ENCODE measurements at places on chromosomes 5 and 9.

GRCh38 chr5:9861666-9862256, 231.6 kb upstream of the TAS2R1 start:
- no peak for DNase-seq

GRCh38 chr9:18756712-18757125, 276.3 kb downstream of the SAXO1 start:
- no peak for DNase-seq

- peak; percentile 44 for DNase-seq
These were observed 36.7 kb downstream of the MTREX start for GRCh38 chr5:55344392-55344992.

- no peak for DNase-seq
These were observed at the start of gene CCDC180 for GRCh38 chr9:97307500-97308163. Gene CCDC180, plus strand, starts transcription at chr9:97307659. Its CDS starts 405 bp downstream, at chr9:97308064.

DNA sequence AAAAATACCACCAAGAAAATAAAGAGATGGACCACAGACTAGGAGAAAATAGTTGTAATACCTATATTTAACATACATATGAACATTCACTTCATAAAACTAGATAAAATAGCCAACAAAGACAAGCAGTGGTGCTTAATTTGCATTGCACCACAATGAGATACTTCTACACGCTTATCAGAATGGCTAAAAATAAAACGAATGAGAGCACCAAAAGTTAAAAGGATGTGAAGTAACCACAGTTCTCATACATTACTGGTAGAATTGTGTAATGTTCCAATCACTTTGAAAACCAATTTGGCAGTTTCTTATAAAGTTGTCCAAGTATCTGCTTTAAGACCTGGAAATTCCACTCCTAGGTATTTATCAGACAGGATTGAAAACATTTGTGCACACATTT, 198.9 kb upstream of the SGCD start:
- no peak for DNase-seq

DNA sequence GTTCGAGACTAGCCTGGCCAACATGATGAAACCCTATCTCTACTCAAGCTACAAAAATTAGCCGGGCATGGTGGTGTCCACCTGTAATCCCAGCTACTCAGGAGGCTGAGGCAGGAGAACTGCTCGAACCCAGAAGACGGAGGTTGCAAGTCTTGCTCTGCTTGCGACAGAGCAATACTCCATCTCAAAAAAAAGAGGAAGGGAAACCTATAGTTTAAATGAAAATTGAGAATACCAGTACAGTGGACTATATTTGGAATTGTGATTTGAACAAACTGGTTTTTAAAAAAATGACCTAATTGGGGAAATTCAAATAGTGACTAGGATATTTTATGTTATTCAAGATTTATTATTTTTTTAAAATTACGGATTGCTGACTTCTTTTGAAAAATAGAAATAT, 33.2 kb downstream of the DIAPH1 start:
- DNase-seq, result no peak

DNA sequence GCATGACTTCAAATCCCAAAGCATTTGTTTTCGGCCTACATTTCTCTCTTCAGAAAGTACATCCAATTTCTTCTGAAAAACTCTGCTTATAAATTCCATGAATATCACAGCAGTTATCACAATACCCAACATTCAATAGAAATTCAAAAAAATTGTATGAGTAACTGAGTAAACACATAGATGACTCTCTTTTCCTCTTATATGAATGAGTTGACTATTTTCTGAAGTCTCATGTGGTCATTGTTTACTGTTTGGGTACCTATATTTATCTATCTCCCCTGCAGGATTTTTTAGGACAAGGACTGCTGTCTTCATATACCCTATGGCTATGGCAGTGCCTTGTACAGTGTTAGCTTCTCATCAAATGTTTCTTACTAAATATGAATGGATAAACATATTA, 157.1 kb downstream of the HTR1A start:
- DNase-seq, result no peak

- DNase-seq, result no peak
These were observed 17.1 kb upstream of the MATR3 start for GRCh38 chr5:139276426-139276825.

DNA sequence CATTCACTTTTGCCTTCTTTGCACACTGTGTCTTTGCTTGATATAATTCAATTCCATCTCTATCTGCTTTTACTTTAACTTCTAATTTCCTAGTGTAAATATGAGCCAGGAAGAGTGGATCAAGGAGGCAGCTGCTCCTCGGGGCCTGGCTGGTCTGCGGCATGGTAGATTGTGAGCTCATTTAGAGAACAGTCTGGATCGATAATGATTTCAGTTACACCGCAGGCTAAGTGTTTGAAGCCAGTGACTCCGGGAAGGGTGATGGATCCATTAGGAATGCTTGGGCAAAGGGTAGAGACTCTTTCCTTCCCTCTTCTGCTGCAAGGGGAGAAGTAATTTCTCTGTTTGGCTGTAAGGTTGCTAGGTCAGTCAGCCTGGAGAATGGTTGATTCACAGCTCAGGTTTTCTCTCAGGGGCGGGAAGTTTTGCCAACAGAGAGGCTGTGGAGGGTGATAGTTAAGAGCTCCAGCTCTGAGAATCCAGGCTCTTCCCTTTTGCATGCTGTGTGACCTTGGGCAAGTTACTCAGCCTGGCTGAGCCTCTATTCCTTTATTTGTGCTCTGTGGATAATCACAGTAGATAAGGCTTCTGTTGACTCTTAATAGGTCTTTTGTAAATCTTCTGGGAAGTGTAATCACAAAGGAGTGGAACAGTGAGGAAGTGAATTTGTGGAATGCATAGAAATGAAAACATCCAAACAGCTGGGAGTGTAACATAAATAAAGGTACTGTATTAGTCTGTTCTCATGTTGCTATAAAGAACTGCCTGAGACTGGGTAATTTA, 99.1 kb downstream of the PTTG1 start:
- DNase-seq, result no peak

DNA sequence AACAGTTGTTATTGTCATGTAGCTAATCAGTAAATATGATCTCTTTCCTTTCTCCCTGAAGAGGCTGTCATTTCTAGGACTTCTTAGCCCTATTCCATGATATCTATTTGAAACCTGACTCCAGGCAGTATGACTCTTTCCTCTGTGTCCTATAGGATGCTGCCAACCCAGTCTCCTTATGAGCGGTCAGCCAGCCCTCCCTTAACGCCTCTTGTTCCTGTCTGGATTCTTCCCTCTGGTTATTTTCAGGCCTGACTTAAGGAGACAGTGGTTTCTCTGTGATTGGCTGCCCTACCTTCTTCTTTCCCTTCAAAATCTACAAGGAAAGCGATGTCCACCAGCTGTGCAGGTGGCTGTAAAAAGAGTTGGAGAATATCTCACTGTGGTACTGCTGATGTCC, 19.4 kb upstream of the C5orf63 start:
- DNase-seq, result no peak

DNA sequence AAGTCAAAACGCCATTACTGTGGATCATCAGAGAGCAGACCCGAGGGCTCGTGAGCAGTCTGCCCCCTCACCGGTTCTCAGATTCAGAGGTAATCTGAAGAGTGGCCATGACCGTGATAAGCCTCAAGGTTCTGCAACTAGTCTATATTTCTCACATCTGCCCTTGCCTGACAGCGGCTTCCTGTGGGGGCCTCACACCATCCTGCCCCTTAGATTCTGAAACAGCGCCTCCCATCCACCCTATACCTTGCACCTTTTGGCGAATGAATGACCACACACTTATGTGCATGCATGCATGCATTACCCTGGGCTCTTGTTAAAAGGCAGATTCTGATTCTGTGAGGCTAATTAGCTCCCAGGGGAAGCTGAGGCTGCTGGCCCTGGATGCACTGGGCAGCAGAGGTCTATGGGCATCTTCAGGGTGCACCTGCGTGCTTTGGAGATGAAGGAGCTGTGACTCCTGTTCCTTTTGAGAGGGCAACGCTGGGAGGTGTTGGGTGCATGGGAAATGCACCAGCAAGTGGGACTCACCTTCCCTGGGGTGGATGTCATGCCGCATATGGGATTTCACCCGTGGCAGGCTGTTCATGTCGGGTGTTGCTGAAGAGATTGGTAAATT, 7.8 kb upstream of the GADD45G start:
- no peak for DNase-seq

DNA sequence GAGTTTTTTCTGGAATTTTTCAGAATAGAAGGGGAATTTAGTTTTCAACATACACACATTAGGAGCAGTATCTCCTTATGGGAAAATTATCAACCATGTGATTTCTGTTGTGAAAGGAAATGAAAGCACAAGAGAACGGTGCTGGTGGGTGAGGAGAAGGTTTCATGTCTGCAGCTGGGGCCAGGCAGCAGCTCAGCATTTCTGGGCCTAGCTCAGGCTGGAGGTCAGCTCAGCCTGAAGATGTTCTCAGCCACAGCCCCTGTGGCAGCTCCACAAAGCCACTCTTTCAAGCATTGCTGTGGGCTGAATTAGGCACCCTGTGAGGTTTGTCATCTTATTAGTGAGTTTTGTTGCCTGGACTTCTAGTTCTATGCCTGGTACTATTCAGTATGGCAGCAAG, 90.3 kb downstream of the DIRAS2 start:
- no peak for DNase-seq

GRCh38 chr5:1722877-1723276, 76.8 kb downstream of the MRPL36 start:
- peak; percentile 5 for DNase-seq

GRCh38 chr5:17187786-17188170, 29.7 kb upstream of the BASP1 start:
- DNase-seq, result no peak

GRCh38 chr5:177550122-177550521, 4.2 kb downstream of the FAM193B start:
- DNase-seq, result no peak

DNA sequence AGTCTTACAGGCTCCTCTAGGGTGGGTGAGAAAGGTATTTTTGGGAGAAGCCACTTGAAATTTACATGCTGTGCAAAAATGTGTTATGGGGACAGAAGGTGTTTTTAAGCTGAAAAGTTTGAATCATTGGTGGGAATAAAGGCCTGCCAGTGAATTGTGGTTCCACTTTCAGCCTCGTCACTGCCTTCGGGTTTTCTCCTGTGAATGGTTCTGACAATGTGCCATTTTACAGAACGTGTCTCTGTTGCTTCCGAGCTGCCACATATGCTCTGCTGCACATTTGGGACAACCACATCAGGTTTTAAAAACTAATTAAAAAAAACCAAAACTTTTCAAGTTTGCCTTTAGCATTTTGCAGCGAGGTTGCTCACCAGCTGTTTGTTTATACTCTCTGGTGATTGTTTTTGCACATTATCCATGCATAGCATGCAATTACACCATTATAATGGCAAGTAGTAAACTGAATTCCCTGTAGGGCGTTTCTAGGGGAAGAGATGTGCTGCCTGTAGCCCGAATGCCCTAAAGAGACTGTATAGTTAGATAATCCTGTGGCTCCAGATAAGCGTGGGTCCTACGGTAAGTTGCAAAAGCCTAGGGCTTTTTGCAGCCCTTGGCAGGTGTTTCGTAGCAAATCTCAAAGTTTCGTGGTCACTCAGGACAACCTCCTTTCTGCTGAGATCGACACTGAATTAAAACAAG, 40.1 kb upstream of the SUB1 start:
- DNase-seq, result no peak

GRCh38 chr5:55711507-55712022, 559 bp downstream of the SLC38A9 start:
- no peak for DNase-seq

- no peak for DNase-seq
These were observed 85.6 kb downstream of the DAB2IP start for GRCh38 chr9:121736934-121737462.

- DNase-seq, result no peak
These were observed 76.9 kb downstream of the MED27 start for GRCh38 chr9:132002643-132003318.

- no peak for DNase-seq
These were observed 363 bp upstream of the SLC25A48 start for GRCh38 chr5:135833961-135834638.

DNA sequence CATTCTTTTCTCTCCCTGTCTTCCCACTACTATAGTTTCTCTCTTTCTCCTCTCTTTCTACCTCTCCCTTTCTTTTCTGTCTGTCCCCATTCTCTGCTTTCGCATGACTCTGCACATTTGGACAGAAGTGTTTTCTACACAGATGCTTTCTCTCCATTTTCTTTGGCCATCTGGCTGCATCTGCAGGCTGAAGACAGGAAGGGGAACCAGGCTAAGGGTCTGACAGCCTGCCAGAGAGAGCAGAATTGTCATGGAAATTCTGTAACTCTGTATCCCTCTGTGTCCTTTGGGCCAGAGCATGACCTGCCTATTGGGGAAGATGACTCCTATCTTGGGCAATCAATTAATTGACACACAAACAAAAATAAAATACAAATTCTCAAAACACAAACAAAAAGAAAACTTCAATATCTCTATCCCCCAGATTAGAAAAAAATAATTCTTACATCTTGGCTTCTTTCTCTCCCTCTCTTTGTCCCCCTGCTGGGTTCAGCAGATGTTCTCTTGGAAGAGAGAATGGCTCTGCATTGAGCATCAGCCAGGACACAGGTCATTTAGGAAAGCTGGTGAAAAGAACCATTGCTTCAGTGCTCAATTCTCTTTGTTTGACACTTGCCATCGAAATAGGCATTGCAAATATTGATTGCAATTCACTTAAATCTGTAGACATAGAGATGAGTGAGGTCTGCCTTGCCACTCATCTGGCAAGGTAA, 415.9 kb upstream of the KLF4 start:
- DNase-seq, result no peak

DNA sequence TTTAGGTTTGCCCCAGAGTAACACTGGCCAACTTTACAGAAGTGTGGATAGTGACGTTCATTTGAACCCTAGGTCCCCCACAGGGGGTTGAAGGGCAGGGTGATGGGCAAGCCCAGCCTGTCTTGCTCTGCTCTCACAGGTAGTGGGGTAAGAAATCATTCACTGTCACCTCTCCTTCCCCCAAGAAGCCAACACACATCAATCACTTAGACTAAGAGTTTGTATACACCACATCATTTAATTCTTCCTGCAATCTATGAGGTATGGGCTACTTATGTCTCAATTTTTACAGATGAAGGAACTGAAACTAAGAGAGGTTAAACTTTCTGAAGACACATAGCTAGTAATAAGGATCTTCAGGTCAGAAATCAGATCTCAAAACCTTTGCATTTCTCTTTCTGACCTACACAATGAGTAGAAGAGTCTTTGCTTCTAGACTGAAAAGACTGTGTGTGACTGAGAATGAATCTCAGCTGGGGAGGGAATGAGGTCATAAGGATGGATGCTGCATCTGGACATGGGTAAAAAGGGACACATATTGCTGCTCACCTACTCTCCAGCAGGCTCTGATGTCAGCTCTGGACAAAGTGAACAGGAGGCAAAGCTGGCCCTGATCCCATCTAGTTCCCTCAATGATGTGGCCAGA, 81.0 kb upstream of the EQTN start:
- DNase-seq, result no peak

Data from D341Med (cell line).